ENCODE measurements at places on chromosomes 7 and 10.

DNA sequence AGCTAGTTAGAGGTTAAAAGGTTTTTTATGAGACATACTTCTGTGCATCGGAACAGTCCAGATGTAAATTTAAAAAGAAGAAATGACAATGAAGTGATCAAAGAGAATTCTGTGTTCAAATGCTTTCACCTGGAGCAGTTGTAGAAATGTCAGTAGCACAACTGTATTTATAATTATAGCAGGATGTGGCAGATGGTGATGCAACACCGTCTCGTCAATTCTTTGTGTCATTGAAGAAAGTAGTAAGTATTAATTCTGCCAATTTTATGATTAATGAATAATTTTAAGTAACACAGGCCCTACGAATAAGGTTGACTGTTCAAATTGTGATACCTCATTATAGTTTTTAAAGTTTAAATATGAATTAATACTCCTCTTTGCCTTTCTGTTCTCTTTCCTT lies 171.1 kb downstream of the ADK start:
- no peak for DNase-seq

- peak; percentile 43 for DNase-seq
Observed at GRCh38 chr7:121605317-121605680, 209.2 kb upstream of the FAM3C start.

- no peak for DNase-seq
Observed at GRCh38 chr7:77897004-77897547, 98.5 kb downstream of the PHTF2 start.

- DNase-seq: peak; percentile 67
Observed at GRCh38 chr7:30028749-30029635, 780 bp downstream of the PLEKHA8 start.

DNA sequence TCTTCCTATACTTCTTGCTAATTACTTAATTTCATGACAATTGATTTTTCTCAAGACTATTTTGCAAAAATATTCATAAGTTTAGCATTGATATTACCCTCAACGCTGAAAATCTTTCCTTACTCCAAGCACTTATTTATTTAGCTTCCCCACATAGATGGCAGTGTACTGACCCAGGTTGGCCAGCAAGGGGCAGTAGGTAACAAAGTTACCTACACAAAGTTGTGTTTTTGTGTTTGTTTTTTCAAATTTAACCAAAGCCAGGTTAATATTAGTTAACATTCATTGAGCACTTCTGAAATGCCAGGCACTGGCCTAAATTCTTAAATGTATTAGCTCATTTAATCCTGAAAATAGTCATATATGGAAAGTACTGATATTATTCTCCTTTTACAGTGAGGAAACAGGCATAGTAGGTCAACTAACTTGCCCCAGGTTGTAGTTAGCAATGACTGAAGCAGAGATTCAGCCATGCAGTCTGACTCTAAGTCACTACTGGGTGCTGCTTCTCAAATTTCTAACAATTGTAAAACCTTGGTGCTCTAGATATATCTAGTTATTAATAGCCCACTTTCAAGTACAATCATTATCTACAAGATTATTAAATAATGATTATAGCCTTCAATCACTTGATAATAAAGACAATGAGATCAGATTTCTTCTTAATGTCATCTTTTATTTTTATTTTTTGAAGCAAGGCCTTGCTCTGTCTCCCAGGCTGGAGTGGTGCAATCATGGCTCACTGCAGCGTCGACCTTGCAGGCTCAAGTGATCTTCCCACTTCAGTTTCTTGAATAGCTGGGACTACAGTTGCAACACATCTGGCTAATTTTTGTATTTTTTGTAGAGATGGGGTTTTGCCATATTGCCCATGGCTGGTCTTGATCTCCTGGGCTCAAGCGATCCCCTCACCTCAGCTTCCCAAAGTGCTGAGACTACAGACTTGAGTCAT lies 5.8 kb upstream of the GGCT start:
- peak; percentile 69 for DNase-seq

- DNase-seq: peak; percentile 70
Observed at GRCh38 chr10:125085258-125086054, 74.9 kb downstream of the CTBP2 start.

- DNase-seq: no peak
Observed at GRCh38 chr10:79402951-79403350, 42.5 kb downstream of the ZCCHC24 start.

DNA sequence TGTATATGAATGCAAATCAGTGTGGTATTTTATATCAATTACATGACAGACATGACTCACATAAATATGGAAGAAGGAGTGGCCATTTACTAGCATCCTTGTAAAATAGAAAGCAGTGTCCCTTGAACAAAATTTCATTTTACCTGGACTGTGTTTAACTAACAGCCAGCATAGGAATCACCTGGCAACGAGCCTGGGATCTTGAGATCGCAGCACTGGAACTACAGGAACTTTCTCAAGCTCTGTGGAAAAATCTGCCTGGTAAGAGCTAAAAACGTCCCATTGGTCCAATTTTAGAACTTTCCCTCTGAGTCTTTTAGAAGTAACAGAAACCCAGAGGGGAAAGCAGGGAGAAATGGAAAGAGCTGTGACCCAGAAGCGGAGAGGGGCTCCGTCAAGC lies 68.9 kb upstream of the AMPH start:
- no peak for DNase-seq

- DNase-seq: no peak
Observed at GRCh38 chr10:33412653-33413361, 78.3 kb upstream of the NRP1 start.

GRCh38 chr10:13328126-13328525 lies 20.0 kb downstream of the SEPHS1 start:
- DNase-seq: no peak

GRCh38 chr7:80026766-80027165 lies 107.9 kb upstream of the GNAI1 start:
- DNase-seq: no peak

DNA sequence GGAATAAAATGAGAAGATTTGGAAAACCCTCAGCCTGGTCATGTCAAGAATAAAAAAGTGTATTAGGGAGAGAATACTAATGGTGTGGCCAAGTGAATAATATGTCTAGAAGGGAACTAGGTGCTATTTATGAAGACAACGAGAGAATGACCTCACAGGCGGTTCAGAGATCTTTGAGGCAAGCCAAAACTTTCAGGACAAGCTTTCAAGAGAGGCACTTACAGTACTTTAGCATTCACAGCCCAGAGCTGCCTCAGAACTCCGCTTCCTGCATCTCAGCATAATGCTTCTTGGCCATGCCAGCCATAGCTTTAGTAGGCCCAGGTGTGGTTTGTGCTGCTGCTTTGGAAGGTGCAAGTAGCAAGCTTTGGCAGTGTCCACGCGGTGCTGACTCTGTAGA lies 37.2 kb upstream of the CCDC7 start:
- no peak for DNase-seq

DNA sequence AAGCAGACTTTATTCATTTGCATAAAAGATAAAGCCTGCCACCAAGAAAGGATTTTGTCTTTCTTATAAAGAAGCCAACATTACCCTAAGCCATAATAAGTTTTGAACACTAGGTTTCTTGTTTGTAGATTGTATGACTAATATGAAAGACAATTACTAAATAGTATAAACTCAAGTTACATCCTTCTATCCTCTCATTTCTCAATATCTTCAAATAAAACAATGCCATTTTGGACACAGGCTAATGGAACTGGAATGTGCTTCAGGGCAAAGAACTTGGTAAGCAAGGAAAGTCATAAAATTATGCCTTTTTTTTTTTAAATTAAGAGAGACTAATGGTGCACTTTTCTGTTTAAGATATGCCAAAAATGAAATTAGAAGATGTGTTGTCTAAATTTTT lies 137.7 kb downstream of the DKK1 start:
- no peak for DNase-seq

DNA sequence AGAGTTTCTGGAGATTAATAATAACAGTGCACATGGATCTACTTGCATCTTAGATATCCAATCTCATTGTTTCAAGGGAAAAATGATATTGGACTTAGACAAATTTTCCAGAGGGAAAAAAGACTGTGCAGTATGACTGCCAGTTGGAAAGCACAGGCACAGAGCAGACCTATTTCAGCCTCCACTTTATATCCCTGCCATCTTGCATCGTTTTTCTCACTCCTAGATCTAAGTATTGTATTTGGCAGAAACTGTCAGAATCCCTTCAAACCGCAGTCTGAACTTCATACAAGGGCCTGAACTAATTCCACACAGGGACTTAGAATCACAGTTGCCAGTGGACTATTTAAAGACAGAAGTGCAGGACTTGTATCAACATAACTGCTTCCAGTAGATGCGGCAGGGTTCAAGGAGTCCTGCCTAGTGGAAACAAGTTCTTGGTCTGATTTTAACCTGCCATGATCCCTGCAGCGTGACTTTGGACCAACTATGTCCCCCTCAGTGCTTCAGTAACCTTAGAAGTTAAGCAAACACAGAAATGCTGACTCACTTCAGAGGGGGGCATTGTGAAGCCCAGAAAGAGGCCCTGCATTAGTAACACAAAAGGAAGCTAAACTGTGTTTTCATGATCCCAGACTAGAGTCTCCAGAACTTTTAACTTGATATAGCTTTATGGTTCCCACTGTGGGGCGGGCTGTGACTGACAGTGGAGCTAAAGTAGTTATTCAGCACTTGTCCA lies 95.7 kb upstream of the PALS2 start:
- DNase-seq: peak; percentile 10

DNA sequence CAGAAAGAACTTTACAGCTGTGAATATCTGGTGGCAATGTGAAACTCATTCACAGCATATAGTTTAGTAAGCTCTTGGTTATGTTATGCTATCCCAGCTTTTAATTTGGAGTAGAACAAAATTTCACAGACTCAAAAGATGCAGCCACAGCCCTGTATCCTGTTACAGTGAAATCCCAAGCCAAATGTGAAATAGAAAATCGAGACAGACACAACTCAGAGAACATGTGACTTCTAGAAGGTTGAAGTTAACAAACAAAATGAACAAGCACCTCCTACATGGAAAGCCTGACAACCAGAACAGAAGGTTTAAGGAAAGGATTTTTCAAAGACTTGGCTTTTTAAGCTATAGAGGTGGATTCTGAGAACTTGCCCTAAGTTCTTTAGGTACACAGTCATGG lies 39.6 kb downstream of the JAZF1 start:
- no peak for DNase-seq

- DNase-seq: no peak
Observed at GRCh38 chr10:114284346-114285071, 45.5 kb downstream of the VWA2 start.

DNA sequence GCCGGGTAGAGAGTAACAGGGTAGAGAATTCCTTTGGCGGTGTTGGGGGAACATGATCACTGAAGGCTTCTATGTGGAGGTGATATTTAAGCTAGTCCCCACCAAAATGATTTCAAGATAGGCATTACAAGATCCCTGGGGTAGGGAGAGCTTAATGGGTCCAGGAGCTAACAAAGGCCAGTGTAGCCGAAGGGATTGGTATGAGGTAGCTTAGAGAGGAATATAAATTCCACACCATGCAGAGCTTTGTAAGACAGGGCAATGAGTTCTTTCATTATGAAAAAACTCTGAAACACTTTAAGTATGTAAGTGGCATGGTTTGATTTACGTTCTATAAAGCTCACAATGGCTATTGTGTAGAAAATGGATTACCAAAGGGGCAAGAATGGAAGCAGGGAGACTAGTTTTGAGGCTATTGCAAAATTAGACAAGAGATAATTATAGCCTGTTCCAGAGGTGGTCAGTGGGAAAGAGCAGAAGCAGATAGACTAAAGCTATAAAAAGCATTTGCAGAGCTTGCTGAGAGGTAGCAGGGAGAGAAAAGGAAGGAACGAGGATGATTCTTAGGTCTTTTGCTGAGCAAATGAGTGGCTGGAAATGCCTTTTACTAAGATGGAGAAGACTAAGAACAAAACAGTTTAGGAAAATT lies 119.7 kb upstream of the SLC25A13 start:
- no peak for DNase-seq

All from HT-29 (cell line).